ENCODE measurements at places on chromosomes 11 and 22. TPM values are rescaled to one million over a fixed set of nuclear protein-coding genes. Genes with fewer than 3 reads are reported as not detected.

DNA sequence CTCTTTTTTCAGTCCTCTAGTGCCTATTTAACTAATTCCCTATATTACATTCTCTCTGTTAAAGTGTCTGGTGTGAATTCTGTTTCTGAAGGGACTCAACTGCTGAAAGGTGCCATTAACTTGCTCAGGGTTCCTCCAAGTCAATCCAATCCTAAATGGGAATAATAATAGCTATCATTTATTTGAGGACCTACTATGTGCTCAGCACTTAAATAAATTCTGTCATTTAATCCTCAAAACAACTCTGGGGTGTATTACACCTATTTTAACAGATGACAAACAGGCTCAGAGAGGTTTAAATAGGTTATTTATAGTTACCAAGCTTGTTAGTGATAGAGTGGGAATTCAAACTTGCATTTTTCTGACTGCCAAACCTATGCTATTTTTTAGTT, 40.6 kb upstream of the POLD3 start:
- DNase-seq: no peak
- no peak overlapping the region for H3K4me3 ChIP-seq
- H3K36me3 ChIP-seq: no peaks in the 10 kb centered on the region
- no peaks in the 10 kb centered on the region for H3K27me3 ChIP-seq

DNA sequence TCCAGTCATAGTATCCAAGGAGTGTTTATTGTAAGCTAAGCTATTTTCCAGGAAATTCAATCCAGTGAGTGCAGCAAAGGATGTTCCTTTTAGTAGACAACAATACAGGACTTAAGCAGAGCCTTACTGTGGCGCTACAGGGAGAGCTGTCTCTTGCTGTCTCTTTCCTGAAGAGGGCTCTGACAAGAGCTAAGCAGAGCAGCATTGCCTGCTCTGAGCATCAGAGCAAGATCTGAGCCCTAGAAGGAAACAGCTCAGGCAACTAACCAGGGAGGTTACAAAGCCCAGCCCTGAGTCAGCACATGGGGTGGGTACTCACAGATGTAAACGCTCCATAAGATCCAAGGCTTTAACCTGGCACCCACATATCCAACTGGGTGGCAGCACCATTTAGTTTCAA, 8.0 kb downstream of the LAYN start:
- no peaks in the 10 kb centered on the region for H3K27me3 ChIP-seq
- no peak overlapping the region for H3K4me3 ChIP-seq
- no peak for DNase-seq
- no peaks in the 10 kb centered on the region for H3K4me1 ChIP-seq

- H3K27me3 ChIP-seq: no peaks in the 10 kb centered on the region
- no peaks in the 10 kb centered on the region for H3K4me1 ChIP-seq
- no peaks in the 10 kb centered on the region for H3K36me3 ChIP-seq
- DNase-seq: no peak
- no peak overlapping the region for H3K4me3 ChIP-seq
- no peak overlapping the region for H3K27ac ChIP-seq
These were observed 622.8 kb downstream of the BRD1 start for GRCh38 chr22:49204599-49205482.

DNA sequence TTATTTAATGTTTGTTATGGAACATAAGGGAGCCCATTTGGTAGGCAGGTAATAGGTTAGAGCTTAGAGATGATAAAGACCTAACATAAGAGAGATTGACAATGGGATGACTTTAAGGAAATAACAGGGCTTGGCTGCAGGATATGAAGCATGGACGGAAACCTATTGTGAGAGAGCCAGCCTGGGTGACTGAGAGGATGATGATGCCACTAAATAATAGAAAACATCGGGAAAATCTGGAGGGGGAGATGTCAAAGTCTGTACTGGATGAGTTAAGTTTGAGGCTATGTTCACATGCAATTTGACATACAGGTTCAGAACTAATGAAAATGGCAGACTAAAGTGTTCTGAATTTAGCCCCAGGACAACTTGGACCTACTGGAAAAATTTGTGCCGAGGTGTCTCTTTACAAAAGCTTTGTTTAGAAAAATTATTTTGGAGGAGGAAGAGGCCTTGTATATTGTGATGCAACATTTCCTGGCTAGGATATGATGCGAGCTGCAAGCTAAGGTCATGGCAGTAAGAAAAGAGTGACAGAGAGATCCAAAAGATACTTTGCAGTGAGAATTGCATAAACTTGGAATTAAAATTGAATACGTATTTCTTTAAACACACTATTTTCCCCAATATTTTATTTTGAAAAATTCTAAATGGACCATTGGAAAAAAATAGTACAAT, 339.3 kb upstream of the PLET1 start:
- H3K27ac ChIP-seq: no peak overlapping the region
- H3K36me3 ChIP-seq: no peaks in the 10 kb centered on the region
- no peak for DNase-seq
- H3K27me3 ChIP-seq: no peaks in the 10 kb centered on the region
- H3K4me1 ChIP-seq: no peaks in the 10 kb centered on the region
- H3K4me3 ChIP-seq: no peak overlapping the region

DNA sequence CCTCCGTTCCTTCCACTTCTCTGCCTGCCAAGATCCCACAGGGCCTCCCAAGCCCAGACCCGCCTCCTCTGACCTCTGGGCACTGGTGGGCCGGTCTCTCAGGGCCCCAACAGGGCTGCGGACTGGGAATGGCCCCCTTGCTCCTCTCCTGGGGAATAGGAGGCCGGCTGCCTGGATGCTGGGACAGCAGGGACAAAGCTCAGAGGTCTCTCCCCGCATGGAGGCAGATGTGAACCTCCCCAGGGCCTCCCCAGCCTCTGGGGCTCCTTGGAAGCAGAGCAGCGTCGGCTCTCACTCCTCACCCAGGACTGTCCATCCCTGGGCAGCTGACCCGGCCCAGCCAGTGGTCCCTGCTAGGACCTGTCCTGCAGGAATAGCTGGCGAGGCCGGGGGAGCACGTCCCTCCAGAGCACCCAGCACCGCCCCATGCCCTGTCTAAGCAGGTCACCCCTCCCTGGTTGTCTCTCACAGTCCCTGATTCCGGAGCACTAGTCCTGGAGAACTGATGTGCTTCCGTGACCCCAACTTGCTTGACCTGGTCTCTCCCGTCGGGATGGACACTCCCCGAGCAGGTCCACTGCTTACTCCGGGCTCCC, 85.8 kb downstream of the RTL6 start:
- no peak overlapping the region for H3K27ac ChIP-seq
- H3K4me3 ChIP-seq: no peak overlapping the region
- peaks cover 9% of the 10 kb centered on the region for H3K4me1 ChIP-seq
- H3K36me3 ChIP-seq: no peaks in the 10 kb centered on the region
- no peaks in the 10 kb centered on the region for H3K27me3 ChIP-seq

- H3K4me3 ChIP-seq: no peak overlapping the region
- no peak for DNase-seq
These were observed 6.5 kb downstream of the MTMR2 start for GRCh38 chr11:95917193-95918036.

DNA sequence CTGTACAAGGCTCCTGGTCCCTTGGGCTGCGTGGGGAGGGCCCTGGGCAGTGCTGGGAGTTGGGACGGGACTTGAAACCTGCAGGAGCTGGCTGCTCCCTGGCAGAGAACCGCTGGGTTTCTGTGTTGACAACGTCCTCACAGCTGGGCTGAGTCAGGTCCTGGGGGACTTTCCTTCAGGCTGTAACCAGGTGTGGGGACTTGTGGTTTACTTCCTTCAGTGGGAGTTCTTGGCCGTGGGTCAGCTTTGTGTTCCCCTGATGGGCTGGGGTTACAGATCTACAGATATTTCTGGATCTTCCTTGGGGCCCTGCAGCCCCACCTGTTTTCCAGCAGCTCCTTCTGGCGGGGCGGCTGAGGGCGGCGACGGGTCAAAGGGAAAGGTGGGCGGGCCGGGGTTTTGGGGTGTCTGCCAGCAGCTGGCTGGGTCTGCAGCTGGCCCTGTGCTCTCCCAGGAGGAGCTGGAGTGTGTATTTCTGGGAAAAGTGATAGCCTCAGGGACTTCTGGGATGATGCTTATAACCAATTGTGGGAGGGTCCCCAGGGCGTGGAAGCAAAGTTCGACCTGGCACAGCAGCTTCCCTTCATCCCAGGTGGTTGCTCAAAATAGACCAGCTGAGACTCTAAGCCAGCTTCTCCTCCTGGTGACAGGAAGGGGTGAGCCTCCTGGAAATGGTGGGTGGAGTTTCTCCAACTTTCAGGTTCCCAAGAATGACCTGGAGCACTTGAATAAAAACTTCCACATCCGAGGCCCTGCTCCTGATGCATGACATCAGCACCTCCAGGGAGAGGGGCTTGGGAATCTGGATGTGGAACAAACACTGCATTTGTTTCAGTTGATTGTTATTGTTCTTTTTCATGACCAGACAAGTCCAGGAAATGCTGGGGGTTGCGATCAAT, 19.1 kb downstream of the ST14 start:
- H3K36me3 ChIP-seq: no peaks in the 10 kb centered on the region
- peaks cover 6% of the 10 kb centered on the region for H3K4me1 ChIP-seq
- no peak overlapping the region for H3K27ac ChIP-seq
- no peak overlapping the region for H3K4me3 ChIP-seq

- H3K27me3 ChIP-seq: no peaks in the 10 kb centered on the region
- no peak overlapping the region for H3K4me3 ChIP-seq
- no peak overlapping the region for H3K27ac ChIP-seq
- H3K4me1 ChIP-seq: no peaks in the 10 kb centered on the region
- no peak for DNase-seq
- no peaks in the 10 kb centered on the region for H3K36me3 ChIP-seq
These were observed 135.2 kb downstream of the TTC28 start for GRCh38 chr22:28544431-28544868.

MLC1 gene
- total RNA-seq: 0.36 TPM

FIBIN gene
- 12.5 TPM for total RNA-seq

SRRD gene
- total RNA-seq: 18.4 TPM

ANKK1 gene
- total RNA-seq: 2.4 TPM

TREH gene
- total RNA-seq: not detected
